Epithelial cell of esophagus (primary cell): ENCODE measurements at places on chromosomes 3 and 15.
A peak's percentile ranks its signal among the peaks of the same experiment; 100 is the strongest.

DNA sequence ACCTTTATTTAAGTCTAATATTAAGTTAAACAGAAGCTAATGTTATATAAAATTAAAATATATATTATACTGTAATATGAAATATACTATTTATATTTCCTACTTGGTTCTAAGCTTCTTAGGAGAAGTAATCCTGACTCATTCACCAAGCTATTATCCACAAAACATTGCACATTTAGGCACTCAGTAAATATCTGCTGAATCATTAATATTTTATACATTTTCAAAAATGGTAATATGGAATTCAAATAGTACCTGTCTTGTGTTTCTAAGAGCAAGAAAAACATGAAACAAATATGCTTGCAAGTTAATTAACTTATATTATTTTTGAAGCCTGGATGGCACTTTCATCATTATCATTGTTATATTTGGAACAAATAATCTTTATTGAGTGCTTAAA, 153.0 kb upstream of the CNTN4 start:
- DNase-seq: no peak

GRCh38 chr3:71238355-71238757, 345.2 kb downstream of the FOXP1 start:
- DNase-seq: no peak

DNA sequence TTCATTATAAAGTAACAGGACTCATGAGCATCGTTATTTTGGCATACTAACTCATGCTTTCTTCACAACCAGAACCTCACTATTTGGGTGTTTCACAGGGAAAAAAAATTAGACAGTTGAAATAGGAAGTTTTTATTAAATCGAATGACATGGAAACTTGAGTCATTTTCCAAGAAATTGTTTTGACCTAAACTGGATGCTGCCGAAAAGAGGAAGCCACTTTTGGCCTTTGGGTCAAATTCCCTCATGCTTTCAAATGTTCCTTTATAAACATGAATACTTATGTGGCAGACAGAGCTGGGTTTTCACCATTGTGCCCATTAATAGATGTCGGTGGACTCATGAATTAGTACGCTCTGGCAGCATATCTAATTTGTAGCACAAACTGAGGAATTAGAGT, 224.9 kb downstream of the MCTP2 start:
- no peak for DNase-seq

DNA sequence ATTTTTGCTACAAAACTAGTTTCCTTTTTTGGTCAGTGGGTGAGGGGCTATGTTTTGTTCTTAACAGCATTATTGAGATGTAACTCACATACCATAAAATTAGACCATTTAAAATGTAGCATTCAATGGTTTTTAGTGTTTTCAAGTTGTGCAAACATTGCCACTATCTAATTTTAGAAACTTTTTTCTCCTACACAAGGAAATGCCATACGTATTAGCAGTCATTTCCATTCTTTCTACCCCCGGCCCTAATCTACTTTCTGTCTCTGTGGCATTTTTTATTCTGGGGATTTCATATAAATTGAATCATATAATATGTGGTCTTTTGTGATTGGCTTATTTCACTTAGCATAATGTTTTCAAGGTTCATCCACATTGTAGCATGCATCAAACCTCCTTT, 55.0 kb upstream of the TIPARP start:
- no peak for DNase-seq

DNA sequence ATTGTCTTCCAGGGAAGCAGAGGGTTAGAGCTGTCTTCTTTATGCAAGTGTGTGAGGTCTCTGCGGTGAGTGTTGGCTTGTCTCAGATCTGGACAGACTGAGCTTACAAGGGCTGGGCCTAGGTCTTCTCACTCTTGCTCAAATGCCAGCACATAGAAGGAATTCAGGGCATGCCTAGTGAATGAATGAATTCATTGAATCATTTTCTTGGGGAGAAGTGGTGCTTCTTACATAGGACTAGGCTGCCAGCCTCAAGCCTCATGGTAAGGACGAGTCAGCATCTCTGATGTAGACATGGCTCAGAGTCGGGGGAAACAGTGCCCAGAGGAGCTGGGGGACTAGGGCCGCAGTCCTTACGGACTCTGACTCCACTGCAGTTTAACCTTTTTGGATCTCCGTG, 17.2 kb downstream of the MKRN2 start:
- DNase-seq: no peak

GRCh38 chr3:26915208-26915607, 292.6 kb downstream of the LRRC3B start:
- no peak for DNase-seq

- no peak for DNase-seq
Observed at GRCh38 chr3:64049832-64050231, 26.5 kb upstream of the PSMD6 start.

GRCh38 chr3:46281551-46281950, 39.3 kb downstream of the CCR3 start:
- peak; percentile 40 for DNase-seq

DNA sequence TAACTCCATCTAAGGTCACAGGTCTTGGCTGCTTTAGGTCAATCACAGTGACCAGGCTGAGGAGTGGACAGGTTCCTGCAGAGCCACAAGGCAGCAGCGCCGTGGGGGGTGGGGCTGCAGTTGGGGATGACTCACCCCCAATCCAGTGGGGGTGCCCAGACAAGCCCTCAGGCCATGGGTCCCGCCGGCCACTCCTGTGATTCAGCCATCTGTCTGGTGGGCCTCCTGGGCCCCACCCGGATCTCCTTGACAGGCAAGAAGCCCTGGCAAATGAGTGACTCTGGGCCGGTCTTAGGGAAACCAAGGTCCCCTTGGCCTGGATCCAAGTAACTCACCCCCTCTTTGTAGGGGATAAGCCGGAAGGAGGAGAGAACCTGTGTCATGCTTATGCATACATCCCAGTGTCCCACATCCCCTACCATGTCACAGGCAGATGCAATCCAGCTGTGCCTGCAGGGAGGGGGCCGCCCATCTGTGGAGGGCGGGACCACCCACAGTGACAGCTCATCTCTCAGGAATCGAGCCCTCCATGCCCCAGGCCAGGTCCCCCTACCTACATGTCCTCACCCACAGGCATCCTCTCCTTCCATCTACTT, 495 bp upstream of the COL7A1 start:
- DNase-seq: peak; percentile 96

DNA sequence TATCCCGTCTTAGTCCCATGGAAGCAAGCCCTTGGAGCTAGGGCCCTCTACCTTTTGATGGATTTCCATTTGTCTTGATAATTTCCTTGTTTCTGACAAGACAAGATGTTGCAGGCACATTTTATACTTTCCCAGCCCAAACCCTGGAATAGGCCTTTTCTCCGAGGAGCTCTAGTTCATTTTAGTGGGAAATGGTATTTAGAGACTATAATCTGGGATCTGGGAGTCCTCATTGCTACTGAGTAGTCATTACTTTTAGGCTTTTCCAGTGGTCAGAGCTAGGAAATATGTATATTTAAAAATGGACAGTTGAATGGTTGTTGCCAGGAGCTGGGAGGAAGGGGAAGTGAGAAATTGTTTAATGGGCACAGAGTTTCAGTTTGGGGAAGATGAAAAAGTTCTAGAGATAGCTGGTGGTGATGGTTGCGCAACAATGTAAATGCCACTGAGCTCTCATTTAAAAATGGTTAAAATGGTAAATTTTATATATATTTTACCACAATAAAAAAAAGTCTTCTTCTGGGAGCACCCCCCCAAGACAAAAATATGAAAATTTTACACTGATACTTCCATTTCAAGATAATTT, 31.6 kb downstream of the MLH1 start:
- no peak for DNase-seq

DNA sequence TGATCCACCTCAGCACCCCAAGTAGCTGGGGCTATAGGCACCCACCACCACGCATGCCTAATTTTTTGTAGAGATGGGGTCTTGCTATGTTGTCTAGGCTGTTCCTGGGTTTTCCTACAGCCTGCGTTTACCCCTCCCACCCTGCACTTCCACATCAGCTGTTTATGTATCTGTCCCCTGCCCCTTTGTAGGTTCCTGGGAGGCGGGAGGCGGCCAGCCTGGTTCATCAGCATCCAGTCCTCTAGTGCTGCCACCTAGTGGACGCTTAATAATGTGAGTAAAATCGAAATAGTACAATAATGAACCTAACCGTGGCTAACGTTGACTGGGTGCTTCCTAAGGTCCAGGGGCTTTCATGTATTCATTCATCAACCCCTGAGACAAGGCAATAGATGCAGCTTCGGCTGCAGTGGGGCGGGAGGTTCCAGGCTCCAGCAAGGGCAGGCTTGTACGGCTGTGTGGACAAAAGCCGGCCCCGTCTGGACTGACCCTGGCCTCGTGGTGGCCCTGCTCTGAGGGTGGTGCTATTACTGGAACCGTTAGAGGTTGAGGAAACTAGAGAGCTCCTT, 1.2 kb upstream of the LCTL start:
- DNase-seq: peak; percentile 71

DNA sequence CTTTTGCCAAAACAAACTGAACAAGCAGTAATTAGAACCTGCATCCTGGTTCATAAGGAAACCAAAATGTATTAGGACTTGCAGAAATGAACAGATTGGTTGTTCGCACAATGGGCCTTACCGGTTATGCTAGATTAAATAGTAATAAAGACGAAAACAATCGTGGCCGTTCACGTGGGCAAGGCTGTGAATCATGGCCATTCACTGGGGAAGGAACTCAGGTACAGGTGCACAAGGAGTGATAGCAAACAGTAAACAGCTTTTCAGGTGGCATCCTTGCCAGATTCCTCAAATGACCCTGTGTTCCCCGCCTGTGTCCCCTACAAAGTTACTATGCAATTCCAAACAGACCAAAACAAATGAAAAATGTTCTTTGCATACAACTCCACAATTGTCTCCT, 8.2 kb downstream of the LRIG1 start:
- DNase-seq: peak; percentile 66

DNA sequence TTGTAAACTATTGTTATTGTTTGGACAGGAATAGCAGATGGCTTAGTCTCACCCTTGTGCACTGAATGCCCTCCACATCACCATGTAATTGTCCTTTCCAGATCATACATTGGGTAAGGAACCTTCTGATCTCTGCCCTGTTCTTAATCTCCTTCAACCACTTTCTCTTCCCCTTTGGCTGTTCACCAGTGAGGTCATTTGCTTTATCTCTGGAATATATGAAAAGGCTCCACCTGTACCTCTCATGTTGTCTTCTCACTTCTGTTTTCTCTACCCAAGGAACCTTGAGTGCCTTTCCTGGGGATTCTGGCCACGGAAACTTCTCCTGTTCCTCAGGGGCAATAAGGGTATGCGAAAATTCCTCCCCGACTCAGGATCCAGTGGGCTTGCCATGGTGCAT, 28.5 kb downstream of the MCTP2 start:
- DNase-seq: no peak

GRCh38 chr3:119647843-119648575, 12.4 kb downstream of the POPDC2 start:
- no peak for DNase-seq

DNA sequence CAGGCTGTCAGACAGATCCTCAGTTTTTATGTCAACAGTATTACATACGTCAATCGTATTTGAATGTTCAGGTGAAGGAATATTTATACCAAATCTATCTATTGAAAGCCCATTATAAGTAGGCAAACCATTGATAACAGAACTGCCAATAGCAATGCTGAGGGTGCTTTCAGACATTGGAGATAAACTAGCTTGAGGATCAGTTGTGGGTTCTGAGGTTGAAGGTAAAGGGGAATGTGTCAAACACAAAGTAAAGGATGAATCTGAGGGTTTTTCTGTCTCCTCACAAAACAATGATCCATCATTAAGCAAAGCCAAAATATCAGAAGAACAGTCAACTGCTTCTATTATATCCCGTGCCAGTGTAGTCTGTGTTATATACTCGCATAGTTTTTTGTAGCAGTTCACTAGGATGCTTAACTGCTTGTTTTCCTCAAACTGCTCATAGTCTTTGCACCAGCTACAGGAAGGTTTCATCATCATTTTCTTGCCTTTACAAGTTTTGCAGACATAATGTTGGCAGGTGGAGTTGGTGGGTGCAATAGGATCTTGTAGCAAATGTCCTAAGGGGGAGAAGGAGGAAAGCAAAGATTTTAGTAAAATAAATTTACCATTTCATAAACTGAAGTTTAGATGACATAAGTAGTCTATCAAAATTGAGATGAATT, 43.8 kb downstream of the MSL2 start:
- peak; percentile 55 for DNase-seq

DNA sequence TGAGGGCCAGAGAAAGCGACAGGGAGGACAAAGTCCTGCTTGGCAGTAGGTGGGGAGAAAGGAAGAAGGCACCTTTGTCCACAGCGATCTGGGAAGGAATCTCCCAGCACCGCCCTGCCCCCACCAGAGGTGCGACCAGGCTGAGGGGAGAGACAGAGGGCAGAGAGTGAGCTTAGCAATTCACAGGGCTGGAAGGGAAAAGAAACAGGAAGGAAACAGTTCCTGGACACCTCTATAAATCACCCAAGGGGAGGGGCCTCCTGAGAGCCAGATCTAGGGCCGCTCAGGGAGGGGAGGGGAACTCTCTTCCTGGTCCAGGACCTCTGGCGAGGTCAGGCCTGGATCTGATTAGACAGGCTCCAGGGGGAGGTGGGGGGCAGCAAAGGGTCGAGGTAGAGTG, 35.4 kb downstream of the RNU5B-1 start:
- DNase-seq: no peak

DNA sequence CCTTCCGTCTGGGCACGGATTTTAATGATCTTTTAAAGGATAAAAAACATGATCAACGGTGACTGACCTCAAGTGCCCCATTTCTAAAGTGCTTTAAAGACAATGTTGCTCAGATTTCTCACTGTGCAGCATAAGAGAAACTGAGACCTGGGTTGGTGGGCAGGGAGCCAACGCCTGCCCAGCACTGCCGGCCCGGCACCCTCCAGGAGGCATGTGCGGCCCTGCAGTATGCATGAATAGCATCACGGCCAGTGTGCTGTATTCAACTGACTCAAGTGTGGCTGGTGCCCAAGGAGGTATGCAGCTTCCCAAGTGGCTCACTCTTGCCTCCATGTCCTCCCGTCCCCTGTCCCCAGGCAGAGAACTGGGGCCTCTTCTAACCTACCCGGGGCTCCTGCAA, 30.3 kb downstream of the SEC61A1 start:
- DNase-seq: no peak

- DNase-seq: no peak
Observed at GRCh38 chr15:28091313-28091712, 7.8 kb downstream of the OCA2 start.

DNA sequence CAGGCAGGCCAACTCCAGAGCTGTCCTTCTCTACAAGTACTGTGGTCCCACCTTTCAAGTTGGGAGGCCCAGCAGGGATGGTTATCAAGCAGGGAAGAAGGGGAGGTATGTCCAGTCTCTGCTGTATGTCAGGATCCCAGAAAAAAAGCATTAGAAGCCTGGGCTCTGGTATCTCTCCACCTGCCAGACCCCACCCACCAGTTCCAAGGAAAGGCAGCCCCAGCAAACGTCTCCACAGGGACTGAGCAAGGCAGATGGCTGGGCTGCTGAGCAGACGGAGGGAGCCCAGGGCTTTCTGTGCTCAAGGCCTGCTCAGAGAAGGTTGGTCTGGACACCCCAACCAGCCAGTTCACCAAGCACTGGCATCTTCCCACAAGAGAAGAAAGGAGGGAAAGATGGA, 287.8 kb downstream of the XXYLT1 start:
- no peak for DNase-seq

- no peak for DNase-seq
Observed at GRCh38 chr3:52310861-52311575, 5.1 kb upstream of the DNAH1 start.
